ENCODE measurements at places on chromosomes 12 and 14.

GRCh38 chr12:26290565-26290964 lies 95.2 kb downstream of the SSPN start:
- no peak for DNase-seq

DNA sequence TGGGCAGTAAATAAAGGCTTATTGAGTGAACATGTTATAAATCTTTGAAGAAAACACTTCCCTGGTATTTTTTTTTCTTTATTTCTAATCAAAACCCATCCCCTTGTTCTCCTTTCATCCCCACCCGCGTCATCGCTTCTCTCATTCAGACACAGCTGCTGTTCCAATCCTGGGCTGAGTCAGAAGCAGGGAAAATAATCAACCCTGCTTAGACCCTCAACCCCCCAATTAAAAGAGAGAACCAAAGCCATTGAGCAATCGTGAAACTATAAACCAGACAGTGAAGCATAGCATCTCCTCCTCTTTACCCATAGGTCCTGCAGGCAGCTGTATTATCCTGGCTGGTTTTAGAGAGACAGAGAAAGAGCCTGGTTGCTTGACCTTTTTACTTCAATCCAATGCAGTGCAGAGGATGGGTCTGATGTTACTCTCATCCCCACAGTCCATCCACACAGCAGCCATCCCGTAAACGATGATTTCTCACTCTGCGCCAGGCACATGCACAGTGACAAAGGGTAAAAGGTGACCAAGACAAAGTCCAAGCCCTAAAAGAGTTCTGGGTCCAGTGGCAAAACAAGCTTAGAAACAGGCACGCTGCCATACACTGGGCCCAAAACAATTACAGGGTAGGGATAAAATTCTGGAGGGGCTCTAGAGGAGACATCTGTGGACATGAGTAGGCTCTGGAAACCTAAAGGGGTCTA lies 238.3 kb downstream of the GALC start:
- no peak for DNase-seq

DNA sequence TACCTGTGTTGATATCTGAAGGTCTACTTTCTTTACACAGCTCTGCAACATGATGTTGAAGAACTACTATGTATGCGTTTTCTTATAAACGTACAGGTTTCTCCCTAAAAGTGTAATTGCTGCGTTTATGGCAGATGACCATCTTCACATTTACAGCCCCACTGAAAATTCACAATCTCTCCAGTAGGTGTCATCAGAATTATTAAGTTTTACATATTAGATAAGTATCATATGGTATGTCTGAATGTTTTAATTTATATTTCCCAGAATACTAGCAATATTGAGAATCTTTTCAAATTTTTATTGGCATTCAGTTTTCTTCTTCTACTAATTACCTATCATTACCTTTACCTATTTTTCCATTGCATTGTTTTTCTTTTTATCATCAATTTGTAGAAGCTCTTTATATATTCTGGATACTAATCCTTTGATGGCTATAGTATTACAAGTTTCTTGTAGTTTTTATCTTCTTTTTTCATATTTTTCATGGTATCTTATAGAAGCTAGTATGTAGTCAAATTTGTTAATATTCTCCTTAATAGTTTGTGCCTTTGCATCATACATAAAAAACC lies 123.5 kb downstream of the CAPZA3 start:
- DNase-seq = no peak

DNA sequence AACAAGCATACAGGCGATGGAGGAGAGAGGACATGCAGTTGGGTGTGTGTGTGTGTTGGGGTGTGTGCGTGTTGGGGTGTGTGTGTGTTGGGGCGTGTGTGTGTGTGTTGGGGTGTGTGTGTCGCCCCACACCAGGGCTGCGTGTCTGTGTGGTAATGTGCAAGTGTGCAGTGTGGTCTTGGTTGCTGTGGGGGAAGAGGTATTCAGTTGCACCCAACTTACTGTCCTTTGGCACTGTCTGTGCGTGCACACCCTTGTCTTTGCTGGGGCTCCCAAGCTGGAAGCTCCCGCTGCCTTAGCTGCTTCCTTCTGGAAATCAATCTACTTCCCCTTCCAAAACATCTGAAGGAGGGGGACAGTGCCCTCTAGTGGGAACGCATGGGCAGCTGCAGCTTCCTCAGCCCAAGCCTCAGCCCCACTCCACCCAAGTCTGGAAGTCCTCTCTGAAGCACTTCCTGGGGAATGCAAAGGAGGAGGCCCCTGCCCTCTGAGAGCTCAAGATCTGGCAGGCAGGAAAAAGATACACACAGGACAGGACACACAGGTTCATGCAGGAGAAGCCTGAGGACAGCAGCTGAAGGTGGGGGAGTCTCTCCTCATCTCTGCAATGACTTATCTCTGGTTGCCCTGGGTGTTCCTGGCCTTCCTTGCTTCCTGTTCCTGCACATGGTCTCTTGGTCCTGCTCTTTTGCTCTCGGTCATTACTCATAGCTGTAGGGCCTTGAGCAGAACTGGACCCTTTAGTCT lies 13.1 kb downstream of the ASIC1 start:
- DNase-seq = peak; percentile 79

DNA sequence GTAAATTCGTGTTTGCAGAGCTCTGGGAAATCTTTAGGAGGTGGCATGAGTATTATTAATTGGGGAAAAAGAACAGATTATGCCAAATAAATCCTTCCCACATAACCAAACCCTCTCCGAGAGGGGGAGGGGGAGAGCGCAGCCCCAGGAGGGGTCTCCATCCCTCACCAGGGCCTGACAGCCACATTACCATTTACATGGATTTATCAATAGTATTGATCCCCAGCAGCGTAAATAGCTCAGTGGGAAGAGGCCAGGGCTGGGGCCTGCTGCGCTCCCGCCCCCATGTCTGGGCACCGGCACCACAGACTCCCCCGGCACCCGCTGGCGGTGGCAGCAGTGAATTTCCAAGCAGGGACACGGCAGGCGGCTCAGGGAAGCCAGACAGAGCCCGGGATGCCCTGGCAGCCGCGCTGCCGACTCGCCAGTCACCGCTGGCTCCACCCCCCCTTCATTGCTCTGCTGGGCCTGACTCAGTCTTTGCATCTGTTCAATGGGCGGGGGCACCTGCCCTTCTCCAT lies 2.4 kb downstream of the NCOR2 start:
- no peak for DNase-seq

DNA sequence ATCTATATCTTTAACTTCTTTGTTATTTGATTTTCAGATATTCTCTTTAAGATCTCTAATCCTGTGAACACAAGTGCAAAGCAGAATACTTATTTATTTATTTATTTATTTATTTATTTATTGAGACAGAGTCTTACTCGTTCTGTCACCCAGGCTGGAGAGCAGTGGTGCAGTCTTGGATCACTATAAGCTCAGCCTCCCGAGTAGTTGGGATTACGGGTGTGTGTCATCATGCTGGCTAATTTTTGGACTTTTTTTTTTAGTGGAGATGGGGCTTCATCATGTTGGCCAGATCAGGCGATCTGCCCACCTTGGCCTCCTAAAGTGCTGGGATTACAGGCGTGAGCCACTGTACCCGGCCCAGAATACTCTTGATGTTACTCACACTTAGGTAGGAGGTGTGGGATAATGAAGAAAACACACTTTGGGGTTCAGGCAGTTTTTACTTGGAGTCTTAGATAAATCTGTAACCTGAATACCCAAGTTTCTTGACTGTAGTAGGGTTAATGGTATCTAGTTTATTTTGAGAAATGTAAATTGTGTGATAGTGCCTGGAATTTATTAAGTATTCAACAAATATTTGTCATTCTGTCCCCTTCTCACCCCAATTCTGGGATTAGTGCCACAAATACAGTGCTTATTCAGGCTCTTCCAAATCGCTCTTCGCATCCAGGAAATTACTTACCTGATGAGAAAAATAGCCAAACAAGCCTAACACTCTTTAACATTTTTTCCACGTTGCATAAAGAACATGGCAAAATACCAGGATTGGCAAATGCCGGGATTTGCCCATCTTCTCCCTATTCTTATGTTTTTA lies 33.0 kb downstream of the METAP2 start:
- no peak for DNase-seq

- DNase-seq = peak; percentile 75
Measured at GRCh38 chr14:104795781-104796686, 486 bp upstream of the AKT1 start.

GRCh38 chr14:77965919-77966435 lies 166.1 kb downstream of the ADCK1 start:
- DNase-seq = no peak

DNA sequence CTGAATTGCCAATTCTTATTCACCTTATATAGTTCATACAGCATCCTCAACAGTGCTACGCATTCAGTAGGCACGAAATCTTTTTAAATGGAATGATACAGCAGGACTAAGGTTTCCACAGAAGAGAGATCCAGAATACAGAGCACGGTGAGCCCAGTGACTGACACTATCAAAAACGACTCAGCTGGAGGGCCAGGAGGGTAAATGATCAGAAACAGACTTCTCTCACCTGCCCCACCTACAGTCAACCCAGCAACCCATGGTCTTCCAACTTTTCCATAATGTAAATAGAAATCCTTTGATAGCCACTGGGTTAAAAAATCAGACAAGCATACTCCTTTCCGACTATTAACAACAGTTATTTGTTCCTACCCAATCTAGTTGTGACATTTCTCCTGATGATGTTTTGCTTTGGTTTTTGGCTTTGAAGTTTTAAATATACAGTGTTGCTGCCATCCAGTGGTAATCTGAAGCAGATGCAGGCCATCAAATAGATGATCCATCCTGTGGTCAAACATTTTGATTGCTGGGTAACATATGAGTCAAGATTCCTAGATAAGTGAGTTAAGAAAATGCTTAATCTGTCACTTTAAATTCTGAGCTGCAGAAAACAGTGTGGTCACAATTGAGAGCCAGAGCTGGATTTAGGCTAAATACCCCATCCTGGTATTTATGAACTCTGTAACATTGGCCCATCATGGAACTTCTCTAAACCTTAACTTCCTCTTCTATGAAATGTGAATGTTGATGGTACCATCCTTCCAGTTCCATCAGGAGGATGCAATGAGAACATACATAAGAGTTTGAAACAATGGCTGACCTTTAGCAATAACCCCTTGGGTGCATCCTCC lies 42.0 kb downstream of the GPHB5 start:
- no peak for DNase-seq

DNA sequence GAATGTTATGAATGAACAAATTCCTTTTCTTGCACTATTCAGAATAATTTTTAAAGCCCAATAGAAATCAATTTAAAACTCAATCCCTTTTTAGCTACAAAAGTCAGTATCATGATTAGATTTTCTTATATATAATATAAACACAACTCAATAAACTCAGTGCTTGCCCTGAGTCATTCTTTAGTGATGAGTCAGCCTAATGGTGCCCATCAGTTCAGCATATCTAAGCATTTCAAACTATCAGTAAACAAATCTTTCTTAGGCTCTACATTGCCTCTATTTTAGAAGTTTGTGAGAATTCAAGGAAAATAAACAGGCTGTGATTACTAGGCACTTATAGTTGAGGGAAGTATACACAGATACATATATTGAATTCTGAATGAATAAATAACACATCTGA lies 179.6 kb downstream of the NELL2 start:
- no peak for DNase-seq

DNA sequence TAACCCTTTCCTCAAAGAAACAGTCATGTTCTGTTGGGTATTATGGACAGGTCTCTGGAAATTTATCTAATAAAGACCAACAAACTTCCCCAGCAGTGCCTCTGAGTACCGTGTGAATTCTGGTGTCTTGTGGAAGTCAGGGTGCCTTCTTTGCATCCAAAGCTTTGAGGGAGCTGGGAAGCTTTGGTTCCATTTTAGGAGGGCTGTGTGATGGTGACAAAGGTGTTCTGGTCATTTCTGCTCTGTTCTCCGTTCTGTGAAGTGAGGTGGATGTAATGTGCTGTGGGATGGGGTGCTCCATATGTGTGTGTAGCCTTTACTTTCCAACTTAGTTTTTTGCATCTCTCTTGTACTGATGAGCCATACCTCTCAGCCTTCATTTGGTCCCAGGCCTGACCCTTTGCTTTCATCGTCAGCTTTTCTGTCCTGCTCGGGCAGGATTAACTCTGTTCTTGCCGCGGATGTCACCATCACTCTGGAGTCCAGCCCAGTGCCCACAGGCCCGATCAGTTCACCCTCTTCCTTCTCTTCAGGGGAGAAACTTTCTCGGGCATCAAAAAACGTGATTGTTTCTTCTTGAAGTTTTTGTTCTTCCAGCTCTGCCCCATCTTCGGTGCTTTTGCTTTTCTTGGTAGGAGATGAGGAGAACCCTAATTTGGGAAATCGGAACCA lies 13.2 kb downstream of the PLD4 start:
- no peak for DNase-seq

DNA sequence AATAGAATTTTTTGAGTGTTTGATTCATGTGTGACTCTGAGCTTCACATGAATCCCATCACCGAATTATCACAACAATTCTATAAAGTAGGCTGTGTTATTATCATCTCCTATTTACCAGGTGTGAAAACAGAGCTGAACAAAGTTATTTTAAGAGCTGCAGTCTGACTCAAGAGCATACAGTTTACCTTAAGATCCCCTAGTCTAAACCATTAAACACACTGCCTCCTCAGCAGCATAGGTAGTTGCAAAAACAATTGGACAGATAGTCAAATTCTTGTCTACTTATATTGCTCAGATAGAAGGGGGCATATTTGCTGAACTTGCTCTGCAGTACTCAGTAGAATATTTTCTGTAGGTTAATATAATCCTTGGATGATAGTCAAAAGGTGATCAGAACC lies 219.8 kb upstream of the ATP2B1 start:
- DNase-seq = no peak

DNA sequence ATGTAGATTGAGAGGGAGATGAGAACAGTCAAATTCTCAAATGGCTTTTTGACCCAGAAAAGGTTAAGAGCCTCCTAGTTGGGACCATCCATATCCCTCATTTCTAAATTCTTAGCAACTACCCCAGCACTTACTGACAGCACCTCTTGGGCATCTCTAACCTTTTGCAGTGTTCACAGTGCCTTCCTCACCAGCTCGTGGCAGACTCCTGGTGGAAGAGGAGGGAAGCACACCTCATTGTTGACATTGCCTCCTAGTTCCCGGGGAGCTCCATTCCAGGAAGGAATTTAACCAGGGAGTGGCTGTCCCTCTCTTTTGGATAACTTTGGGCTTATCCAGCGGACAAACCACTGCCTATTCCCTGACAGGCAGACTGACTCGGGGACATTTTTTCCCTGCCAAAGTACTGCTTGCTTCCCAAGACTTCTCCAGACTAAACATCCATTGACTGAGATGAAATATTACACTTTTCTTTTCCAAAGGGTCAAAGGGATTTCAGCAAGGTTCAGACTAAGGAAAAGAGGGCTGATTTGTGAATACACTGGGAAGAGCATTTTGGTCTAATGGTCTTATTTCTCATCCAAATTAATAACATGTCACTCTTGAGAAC lies 9.0 kb upstream of the OR6J1 start:
- peak; percentile 61 for DNase-seq

GRCh38 chr12:131287938-131288764 lies 334.4 kb downstream of the ADGRD1 start:
- no peak for DNase-seq

DNA sequence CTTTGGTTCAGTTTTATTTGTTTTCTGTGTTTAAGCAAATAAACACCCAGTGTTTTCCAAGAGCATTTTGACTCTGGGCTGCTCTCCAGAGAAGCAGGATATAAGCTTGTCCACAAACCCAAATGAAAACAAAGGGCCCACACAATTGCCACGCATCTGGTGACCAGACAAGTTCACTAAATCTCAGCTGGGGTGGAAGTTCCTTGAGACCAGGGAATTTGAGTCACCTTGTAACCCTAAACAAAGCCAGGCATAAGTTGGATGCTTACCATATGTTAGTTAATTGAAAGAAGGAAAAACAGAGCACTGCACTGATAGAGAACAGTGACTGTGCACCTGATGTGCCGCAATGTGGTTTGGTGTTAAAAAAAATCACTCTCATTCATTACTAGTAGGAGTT lies 1.6 kb upstream of the TXNRD1 start:
- DNase-seq = no peak

GRCh38 chr12:52519826-52520662 lies at the start of gene KRT5:
TSS of gene KRT5 (minus strand) at chr12:52520394. CDS start at chr12:52520296, 98 bp downstream.
- DNase-seq = no peak
